ENCODE measurements at places on chromosomes 1 and 21.

- no peak for DNase-seq
Measured at GRCh38 chr1:43976045-43976444, 1.3 kb downstream of the ATP6V0B start.

DNA sequence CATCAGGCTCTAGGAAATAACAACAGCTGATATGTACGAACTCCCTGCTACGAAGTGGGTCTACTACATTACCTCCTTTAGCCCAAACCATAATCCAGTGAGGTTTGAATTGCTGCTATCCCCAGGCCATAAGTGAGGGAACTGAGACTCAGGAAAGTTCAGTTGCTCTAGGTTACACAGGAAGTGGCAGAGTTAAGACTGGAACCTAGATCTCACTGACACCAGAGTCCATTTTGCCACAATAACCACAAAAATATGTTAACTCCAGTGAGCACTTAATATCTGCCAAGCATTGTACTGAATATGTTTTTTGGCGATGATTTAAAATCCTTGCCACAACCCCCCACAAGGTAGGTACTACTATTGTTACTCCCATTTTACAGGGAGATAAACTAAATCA is 8.9 kb upstream of the TADA1 start:
- DNase-seq = no peak

GRCh38 chr1:240928265-240928664 is 316.3 kb upstream of the GREM2 start:
- DNase-seq = no peak

DNA sequence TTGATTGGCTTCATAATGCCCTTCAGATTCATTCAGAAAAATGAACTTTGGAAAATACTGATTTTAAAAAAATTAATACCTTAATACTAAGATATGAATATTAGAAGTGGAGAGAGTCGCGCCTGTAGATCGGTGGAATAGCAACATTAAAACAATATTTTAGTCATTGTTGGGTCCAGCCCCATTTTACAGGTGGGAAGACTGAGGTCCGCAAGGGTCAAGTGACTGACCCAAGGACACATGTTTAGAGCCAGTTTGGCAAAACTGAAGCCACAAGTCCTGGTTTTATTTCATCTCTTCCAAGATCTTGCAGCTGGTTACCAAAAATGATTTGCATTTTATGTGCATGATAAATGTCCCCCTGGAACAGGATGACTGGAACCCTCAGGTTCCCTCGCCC is 113.6 kb upstream of the TMEM51 start:
- no peak for DNase-seq

DNA sequence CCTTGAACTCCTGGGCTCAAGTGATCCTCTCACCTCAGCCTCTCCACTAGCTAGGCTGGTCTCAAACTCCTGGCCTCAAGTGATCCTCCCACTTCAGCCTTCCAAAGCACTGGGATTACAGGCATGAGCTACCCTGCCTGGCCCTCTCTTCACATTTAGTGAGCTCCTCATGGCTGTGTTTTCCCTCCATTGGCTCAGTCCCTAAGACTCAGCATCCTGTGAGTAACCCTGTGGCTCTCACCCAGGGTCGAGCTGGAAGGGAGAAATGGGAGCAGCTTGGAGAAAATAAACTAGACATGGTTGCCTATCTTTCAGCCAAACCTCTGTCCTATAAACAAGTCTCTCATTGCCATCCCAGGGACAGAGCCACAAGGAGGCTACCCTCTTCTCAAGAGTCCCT is 17.5 kb downstream of the NCF2 start:
- no peak for DNase-seq

- DNase-seq = no peak
Measured at GRCh38 chr1:22287946-22288520, 145.1 kb upstream of the WNT4 start.

DNA sequence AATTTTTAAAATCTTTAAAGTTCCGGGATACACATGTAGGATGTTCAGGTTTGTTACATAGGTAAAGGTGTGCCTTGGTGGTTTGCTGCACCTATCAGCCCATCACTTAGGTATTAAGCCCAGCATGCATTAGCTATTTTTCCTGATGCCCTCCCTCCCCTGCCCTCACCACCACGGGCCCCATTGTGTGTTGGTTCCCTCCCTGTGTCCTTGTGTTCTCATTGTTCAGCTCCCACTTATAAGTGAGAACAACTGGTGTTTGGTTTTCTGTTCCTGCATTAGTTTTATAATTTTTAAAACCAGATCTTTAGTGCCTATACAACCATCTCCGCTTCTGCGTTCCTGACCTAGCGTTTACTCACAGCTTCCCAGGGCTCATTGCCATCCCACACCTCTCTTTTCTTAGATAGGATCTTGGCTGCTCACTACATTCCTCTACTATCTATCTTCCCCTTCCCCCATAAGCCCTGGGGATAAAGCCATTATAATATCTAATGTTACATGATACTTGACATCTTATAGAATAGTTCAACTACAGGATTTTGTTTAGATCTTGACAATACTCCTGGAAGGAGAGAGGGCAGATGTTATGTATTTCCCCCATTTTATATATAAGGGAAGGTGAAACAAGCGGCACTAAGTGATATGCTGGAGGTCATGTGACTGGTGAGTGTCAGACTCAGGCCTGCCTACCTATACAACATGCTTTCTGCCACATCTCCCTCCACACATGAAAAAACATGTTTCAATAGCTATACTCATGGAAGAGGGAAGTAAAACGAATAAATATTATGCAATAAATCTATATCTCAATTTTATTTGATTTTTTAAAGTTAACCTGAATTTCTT is 52.3 kb upstream of the DNAJC6 start:
- DNase-seq = no peak

DNA sequence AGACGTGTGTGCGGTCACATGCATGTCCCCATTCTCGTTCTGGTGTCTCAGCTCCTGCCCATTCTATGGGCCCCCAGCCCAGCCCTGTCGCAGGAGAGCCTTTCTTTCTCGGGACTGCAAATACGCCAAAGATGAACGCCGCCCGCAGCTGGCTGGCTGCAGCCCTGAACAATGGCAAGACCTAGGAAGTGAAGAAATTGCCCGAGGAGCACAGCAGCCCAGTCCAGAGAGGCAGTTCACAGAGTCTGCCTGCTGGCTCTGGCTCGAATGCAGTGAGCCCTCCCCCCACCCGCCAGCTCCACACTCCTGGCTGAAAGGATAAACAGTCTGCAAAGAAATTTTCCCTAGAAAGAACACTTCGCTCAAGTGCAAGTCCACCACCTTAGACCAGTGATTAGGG is 23.3 kb downstream of the PAX7 start:
- no peak for DNase-seq

GRCh38 chr1:17259233-17259873 is 10.5 kb downstream of the PADI3 start:
- DNase-seq = no peak

DNA sequence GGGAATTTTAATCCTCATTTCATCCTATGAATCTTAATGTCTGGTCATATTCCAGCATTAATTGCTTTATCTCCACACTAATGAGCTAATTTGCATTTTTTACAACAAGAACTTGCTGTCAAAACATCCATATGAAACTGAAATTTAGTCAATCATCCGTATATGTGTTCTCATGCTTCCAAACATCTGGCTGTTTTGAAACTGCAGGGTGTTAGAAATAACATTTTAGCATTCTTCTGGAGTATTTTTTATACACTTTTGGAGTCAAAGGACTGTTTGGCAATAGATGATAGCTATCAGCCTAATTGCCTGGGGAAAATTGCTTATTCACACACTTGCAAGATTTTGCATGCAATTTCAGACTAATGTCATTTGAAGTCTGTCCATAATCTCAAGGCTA is 1639.3 kb downstream of the KCNT2 start:
- no peak for DNase-seq

DNA sequence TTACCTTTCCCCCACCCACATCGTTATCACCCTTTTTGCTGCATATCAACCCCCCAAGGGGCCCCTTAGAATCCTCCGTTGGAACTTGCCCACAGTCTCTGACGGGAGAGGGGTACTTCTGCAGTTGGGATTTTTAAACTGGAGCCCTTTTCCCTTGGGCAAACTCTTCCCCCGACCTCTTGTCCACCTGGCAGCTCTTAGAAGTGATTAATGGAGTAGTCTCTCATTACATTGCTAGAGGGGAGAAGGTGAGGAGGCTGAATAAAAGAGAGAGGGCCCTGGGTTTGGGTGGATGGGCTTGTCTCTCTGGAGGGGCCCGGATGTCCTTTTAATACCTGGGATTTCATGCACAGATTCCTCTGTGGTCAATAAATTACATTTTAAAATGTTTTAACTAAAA is 27.2 kb upstream of the TSPAN2 start:
- DNase-seq = no peak

DNA sequence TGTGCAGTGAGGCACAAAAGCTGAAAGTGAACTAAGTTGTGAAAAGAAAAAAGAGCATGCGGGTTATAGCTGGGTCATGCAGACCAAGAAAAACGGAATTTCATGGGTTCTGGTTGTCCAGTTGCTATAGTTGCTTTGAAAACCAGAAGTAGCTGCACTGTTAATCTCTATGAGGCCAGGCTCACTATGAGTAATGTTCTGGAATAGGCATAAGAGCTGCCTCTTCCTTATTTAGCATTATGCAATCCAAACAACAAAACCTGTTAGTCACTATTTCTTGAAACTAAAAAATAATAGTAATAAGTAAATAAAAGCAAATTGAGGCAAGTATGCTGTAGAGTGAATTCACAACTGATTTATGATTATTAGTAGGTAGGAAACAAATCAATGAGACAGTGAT is 1383.7 kb downstream of the MRPL39 start:
- DNase-seq = no peak

GRCh38 chr1:84267476-84267875 is 34.0 kb upstream of the SAMD13 start:
- no peak for DNase-seq

All from uterus (tissue), 4 donors.